ENCODE measurements at places on chromosomes 13 and 19. TPM values are rescaled to one million over a fixed set of nuclear protein-coding genes. Genes with fewer than 3 reads are reported as not detected.

- H3K4me1 ChIP-seq = no peaks in the 10 kb centered on the region
- no peak overlapping the region for H3K27ac ChIP-seq
- DNase-seq = peak; percentile 89
- no peak overlapping the region for H3K4me3 ChIP-seq
These were observed 20.3 kb upstream of the CACNA1A start for GRCh38 chr19:13526552-13526951.

DNA sequence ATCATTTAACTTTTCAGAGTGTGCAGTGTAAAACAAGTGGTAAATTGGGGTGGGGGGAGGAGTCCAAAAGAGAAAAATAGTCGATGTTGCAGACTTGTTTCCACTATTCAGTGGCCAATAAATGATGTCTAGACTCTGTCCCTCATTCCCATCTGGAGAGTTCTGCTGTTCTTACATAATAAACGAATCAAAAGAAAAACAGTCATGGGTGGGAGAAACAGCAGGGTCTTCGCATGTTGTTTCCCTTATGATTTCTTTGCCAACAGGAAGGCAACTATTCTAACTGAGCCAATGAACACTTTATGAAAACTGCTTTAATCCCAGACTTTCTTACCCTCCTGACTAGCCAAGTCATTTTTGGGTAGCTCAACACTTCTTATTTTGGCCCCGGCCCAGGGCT is 615.5 kb downstream of the FGF9 start:
- DNase-seq = no peak
- no peak overlapping the region for H3K27ac ChIP-seq
- H3K27me3 ChIP-seq = no peaks in the 10 kb centered on the region
- no peaks in the 10 kb centered on the region for H3K36me3 ChIP-seq
- no peaks in the 10 kb centered on the region for H3K4me1 ChIP-seq

- peaks cover 13% of the 10 kb centered on the region for H3K36me3 ChIP-seq
- H3K27ac ChIP-seq = no peak overlapping the region
- no peaks in the 10 kb centered on the region for H3K27me3 ChIP-seq
- peak overlapping the region; percentile 40 for H3K4me3 ChIP-seq
These were observed 26.9 kb downstream of the RFX1 start for GRCh38 chr19:13979244-13979615.

- H3K4me1 ChIP-seq = no peaks in the 10 kb centered on the region
- no peak overlapping the region for H3K4me3 ChIP-seq
- H3K27me3 ChIP-seq = no peaks in the 10 kb centered on the region
- H3K27ac ChIP-seq = no peak overlapping the region
These were observed 9.4 kb upstream of the CYP4F22 start for GRCh38 chr19:15498910-15499309.

GRCh38 chr19:48991873-48992580 is 1.1 kb downstream of the GYS1 start:
- H3K27me3 ChIP-seq = no peaks in the 10 kb centered on the region
- H3K4me1 ChIP-seq = peaks cover 4% of the 10 kb centered on the region
- peak; percentile 80 for DNase-seq
- H3K27ac ChIP-seq = no peak overlapping the region

GRCh38 chr13:66576381-66576780 is 653.8 kb downstream of the PCDH9 start:
- no peaks in the 10 kb centered on the region for H3K4me1 ChIP-seq
- no peak for DNase-seq
- no peak overlapping the region for H3K27ac ChIP-seq
- H3K4me3 ChIP-seq = no peak overlapping the region
- no peaks in the 10 kb centered on the region for H3K27me3 ChIP-seq

DNA sequence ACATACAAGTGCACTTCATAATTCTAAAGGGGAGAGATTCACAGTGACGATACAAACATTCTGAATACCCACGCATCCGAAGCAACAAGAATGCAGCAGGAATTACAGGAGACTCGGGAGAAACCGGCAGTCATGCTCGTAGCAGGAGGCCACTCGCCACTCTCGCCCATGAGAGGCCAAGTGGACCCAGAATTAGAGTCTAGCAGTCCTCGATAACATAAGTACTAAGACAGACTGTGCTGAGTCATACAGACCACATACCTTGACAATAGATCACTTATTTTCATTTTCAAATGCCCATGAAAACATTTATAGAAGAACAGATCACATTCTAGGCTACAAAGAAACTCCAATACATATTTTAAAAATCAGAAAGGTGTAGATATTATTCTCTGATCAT is 299.1 kb upstream of the TSHZ3 start:
- no peaks in the 10 kb centered on the region for H3K27me3 ChIP-seq
- no peak for DNase-seq
- H3K27ac ChIP-seq = no peak overlapping the region
- no peaks in the 10 kb centered on the region for H3K4me1 ChIP-seq
- H3K36me3 ChIP-seq = no peaks in the 10 kb centered on the region
- no peak overlapping the region for H3K4me3 ChIP-seq

GRCh38 chr19:32035626-32036025 is 309.8 kb upstream of the ZNF507 start:
- no peak overlapping the region for H3K27ac ChIP-seq
- H3K4me1 ChIP-seq = no peaks in the 10 kb centered on the region
- peaks cover 5% of the 10 kb centered on the region for H3K27me3 ChIP-seq

- H3K36me3 ChIP-seq = no peaks in the 10 kb centered on the region
- no peaks in the 10 kb centered on the region for H3K4me1 ChIP-seq
- H3K27me3 ChIP-seq = no peaks in the 10 kb centered on the region
- no peak overlapping the region for H3K4me3 ChIP-seq
- no peak for DNase-seq
These were observed 79.9 kb downstream of the ZNF431 start for GRCh38 chr19:21221693-21222092.

DNA sequence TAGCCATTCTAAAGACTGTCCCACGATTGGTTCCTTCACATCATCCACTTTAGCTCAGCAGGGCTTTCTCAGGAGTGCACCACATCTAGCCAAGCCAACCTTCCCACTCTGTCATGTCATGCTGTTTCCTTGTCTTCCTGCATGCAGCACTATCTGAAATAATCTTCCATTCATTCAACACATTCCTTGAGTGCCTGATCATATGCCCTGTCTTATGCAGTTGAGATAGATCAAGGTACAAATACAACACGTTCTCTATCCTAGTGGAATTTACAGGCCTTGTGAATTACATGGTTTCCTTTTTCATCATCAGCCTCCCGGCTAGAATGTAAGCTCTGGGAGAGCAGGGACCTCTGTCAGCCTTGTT is 6.8 kb upstream of the MRPS31 start:
- H3K36me3 ChIP-seq = no peaks in the 10 kb centered on the region
- no peak overlapping the region for H3K27ac ChIP-seq
- no peaks in the 10 kb centered on the region for H3K4me1 ChIP-seq

DNA sequence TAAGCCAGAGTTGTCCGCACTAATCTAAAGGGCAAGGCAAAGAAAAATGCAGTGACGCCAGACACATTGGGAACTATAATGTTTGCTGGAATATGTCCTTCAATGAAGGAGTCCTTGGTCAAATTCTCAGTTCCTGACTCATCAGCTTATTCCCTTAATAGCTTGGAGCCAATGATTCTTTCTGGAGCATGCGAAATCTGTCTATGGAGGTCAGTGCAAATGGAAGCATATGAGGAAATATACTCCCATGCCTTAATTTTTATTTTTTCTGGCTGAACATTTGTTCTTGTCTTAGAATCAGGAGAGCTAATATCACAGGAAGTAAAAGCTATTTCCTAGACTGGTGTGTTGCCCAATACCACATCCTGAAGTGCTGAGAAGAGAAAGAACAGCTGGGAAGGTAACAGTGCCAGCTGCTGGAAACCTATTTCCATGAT is 289.8 kb upstream of the SPRY2 start:
- no peaks in the 10 kb centered on the region for H3K36me3 ChIP-seq
- H3K4me1 ChIP-seq = peaks cover 6% of the 10 kb centered on the region
- peaks cover 45% of the 10 kb centered on the region for H3K27me3 ChIP-seq
- DNase-seq = no peak
- no peak overlapping the region for H3K27ac ChIP-seq
- no peak overlapping the region for H3K4me3 ChIP-seq

DNA sequence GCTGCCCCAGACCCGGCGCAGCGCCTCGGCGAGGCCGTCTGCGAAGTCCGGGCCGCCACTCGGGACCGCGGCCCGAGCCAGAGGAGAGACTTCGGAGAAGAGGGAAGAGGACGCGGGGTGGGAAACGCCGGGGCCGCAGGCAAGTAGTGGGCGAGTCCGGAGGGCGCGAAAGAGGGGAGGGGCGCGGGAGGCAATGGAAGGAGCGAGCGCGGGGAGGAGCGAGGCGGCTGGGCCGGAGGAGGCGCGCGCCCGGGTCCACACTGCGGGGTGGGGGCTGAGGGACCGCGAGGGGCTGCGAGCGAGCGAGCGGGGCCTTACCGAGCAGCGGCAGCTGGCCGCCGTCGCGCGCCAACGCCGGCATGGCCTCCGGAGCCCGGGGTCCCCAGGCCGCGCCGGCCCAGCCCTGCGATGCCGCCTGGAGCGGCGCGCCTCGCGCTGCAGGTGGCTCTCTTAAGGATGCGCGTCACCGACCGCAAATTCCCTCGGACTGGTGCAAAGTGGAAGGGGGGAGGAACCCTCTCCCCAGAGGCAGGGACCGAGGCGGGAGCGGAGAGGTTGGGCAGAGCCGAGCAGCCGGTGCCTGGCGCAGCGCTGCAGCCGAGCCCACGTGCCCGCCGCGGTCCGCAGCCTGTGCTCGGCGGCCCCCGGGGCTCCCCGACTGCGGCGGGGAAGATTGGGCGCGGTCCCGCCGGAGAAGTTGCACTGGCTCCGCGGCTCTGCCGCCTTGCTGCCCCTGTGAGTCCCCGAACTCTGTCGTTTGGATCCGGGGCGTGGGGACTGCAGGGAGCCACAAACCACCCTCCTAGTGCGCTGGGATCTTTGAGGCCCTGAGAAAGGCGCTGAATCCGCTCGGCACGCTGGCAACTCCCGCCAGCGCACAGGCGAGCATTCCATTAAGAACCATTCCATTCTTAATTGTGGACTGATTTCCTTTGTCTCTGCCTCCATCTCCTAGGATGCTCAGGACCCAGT is at the start of gene FLT3:
TSS of gene FLT3 (minus strand) at position 427 of the 972 bp plus-strand sequence. CDS start at position 361, 66 bp downstream.
- peak; percentile 86 for DNase-seq
- H3K36me3 ChIP-seq = no peaks in the 10 kb centered on the region
- H3K4me1 ChIP-seq = peaks cover 3% of the 10 kb centered on the region
- no peak within 1 kb of the TSS for H3K27ac ChIP-seq
- H3K27me3 ChIP-seq = peaks cover 70% of the 10 kb centered on the region

- no peaks in the 10 kb centered on the region for H3K36me3 ChIP-seq
- no peak overlapping the region for H3K27ac ChIP-seq
- no peak for DNase-seq
- H3K27me3 ChIP-seq = peaks cover 6% of the 10 kb centered on the region
These were observed 246.7 kb downstream of the DLEU7 start for GRCh38 chr13:50596776-50597203.

DNA sequence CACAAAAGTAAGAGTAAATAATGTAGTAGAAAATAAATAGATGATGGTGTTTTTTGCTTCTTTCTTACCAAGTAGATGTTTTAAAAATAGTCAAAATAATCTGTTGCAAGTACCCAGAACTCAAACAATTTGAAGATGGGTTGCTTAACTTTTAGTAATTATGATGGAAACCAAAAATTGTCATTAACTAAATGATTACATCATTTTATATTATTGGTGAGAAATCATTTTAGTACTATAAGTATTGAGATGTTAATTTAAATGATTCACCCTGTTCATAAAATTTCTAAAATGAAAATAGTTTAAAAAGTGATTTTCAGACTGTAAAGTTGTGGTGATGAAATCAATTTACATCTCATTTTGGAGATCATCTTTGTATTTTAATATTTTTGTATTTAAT is 404.5 kb downstream of the GPC5 start:
- no peaks in the 10 kb centered on the region for H3K27me3 ChIP-seq
- H3K4me1 ChIP-seq = no peaks in the 10 kb centered on the region
- H3K4me3 ChIP-seq = no peak overlapping the region
- H3K27ac ChIP-seq = no peak overlapping the region
- no peaks in the 10 kb centered on the region for H3K36me3 ChIP-seq

GRCh38 chr13:18946738-18947137 is 234.9 kb downstream of the TUBA3C start:
- H3K36me3 ChIP-seq = no peaks in the 10 kb centered on the region
- no peaks in the 10 kb centered on the region for H3K4me1 ChIP-seq
- no peak overlapping the region for H3K27ac ChIP-seq
- no peaks in the 10 kb centered on the region for H3K27me3 ChIP-seq

AMER2 gene
- 0.02 TPM for total RNA-seq

FAM216B gene
- not detected for total RNA-seq

CYSLTR2 gene
- total RNA-seq = not detected

ZNF101 gene
- 53.2 TPM for total RNA-seq

DNM2 gene
- 136 TPM for total RNA-seq

LILRA1 gene
- not detected for total RNA-seq

ZNF274 gene
- total RNA-seq = 24.9 TPM

CD22 gene
- not detected for total RNA-seq

GJB2 gene
- 0.26 TPM for total RNA-seq

TTC9B gene
- not detected for total RNA-seq

DCLK1 gene
- total RNA-seq = 34.8 TPM

TNFAIP8L1 gene
- total RNA-seq = 18.1 TPM

SH2D3A gene
- 10.7 TPM for total RNA-seq

Measured in endodermal cell (in vitro differentiated cells).